Umbilical cord (tissue), 2 donors: ENCODE measurements at places on chromosomes 6 and 20. TPM values are rescaled to one million over a fixed set of nuclear protein-coding genes. Genes with fewer than 3 reads are reported as not detected.
A peak's percentile ranks its signal among the peaks of the same experiment; 100 is the strongest.

C6orf58 gene
- total RNA-seq = not detected

COL9A1 gene
- 9.4 TPM for total RNA-seq

XKR7 gene
- 0.48 TPM for total RNA-seq

C6orf15 gene
- not detected for total RNA-seq

BTNL2 gene
- not detected for total RNA-seq

- DNase-seq = no peak
Observed at GRCh38 chr6:13624871-13625288, 9.7 kb downstream of the NOL7 start.

DNA sequence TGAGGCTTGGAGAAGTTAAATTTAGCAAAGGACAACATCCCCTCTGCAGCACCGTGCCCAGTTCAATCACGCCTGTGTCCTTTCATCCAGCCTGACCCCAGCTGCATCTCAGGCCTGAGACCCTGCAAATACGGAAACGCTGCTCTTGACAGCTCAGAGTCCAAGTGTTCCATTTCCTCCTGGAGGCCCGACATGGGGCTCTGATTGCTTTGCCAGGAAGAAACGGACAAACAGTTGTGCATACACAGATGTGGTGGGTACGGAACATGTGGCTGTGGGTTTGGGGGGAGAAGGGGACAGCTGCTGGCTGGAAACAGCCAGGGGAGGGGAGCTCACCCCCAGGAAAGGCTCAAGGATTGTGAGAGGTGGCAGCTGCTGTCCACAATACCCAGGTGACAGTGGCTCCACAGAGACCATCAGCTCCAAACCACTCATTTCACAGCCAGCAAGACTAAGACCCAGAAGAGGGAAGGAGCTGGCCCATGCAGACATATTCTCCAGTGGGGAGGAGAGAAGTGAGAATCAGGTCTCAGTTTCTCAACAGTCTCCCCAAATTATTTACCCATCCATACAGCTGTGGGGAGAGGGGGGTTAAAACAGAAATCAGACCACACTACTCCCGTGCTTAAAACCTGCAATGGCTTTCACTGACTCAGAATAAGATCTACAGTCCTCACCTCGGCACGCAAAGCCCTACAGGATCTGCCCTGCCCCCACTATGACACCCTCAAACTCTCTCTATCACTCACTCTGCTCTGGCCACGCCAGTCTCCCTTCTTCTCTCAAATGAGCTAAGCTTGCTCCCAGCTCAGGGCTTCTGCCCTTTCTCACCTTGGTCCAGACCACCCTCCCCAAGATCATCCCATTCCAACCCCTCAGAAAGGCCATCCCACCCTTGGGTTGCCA, 89.1 kb downstream of the PREX1 start:
- DNase-seq = peak; percentile 22

DNA sequence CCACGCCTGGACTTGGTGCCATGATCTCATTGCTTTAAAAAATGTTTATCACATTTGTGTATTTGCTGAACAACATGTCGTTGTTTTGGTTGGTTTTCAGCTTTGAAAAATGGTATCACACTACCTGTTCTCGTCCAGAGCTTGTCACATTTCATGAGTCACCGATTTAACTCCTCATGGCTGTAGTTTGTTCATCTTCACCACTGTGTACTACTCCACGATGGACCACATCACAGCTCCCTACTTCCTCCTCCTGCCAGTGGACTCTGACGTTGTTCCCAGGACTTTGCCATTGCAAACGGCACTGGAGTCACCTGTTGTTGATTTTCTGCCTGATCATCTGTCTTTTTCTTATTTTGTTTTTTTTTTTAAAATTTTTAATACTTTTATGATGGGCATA, 157.7 kb downstream of the ERMARD start:
- no peak for DNase-seq

- DNase-seq = peak; percentile 95
Observed at GRCh38 chr6:15763837-15764236, 101.0 kb upstream of the DTNBP1 start.

GRCh38 chr20:59204165-59204894, 40.7 kb downstream of the ZNF831 start:
- DNase-seq = no peak

DNA sequence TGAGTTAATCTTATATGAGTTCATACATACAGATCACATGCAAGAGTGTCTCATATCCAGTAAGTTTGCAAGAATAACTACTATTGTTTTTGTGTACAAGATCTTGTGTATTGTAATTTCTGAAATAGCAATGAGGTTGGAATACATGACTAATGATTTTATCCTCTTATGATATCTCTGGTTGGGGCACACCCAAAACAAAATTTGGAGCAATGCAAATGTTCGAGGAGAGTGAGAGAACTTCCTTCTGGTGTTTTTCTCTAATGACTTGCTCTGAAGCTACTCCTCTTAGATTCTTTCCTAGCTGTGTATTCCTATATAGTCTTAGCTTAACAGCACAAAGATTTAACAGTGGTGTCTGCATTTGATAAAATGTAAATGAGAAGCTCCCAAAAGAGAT, 252.5 kb downstream of the LAMA2 start:
- DNase-seq = no peak

DNA sequence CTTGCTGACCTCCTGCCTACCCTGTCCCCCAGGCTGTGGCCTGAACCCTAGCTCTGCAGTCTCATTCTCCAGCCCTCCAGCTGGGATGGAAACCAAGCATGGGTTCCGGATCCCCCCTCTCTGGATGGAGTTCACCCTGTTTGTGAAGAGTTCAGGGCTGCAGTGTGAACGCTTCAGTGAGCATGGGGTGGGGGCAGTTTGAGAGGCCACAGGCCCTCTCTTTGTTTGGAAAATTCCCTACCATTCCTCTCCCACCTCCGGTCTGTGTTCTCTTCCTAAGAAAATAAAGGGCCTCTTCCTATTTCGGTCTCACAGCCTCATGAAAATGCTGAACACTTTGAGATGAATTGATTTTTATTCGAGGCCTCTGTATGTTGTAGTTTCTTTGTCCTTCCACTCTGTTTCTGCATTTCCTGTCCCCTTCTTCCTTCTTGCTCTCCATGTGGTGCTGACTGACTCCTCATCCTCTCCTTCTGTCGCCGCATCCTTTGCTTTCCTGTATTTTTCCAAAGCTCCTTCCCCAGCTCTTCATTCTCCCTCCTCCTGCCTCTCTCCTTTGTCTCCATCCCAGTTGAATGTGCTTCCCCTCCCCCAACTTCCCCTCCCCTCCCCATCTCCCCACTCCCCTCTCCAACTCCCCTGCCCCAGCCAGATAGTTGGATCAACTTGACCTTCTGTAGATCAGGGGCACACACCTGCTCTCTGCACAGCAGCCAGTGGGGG, 2.4 kb upstream of the KCNK5 start:
- no peak for DNase-seq

DNA sequence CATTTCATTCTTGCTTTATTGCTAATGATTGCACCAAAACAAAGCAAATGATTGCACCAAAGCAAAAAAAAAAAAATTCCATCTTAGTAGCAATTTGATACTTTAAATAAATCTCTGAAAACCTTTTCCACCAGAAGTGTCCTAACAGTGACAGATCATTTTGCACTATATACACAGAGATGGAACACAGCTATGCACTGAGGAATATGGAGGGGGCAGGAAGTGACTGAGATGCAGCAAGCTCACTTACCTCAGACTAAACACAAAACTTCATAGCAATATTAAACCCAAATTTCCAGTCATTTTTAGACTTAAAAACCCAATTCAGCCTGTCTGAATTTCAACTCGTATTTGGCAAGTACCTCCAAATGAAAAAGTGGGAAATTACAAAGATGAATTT, 41.2 kb downstream of the HIVEP2 start:
- DNase-seq = no peak

DNA sequence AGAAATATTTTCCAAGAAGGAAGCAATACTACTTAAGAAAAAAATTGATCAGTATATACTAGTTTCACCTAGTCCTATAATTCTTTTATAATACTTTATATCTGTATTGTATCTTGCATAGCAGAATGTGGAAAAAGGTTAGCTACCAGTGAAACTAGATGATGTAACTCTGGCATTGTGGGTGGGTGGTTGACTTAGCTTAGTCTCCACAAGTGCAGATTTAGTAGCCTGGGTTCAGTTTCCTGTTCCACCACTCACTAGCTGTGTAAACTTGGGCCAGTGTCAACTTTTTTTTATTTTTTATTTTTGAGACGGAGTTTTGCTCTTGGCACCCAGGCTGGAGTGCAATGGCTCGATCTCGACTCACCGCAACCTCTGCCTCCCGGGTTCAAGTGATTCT, 2.0 kb downstream of the MUC21 start:
- no peak for DNase-seq

DNA sequence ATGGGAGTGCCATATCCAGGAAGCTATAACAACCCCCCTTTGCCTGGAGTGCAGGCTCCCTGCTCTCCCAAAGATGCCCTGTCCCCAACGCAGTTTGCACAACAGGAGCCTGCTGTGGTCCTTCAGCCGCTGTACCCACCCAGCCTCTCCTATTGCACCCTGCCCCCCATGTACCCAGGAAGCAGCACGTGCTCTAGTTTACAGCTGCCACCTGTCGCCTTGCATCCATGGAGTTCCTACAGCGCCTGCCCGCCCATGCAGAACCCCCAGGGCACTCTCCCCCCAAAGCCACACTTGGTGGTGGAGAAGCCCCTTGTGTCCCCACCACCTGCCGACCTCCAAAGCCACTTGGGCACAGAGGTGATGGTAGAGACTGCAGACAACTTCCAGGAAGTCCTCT, 56.7 kb upstream of the TMEM181 start:
- DNase-seq = no peak

DNA sequence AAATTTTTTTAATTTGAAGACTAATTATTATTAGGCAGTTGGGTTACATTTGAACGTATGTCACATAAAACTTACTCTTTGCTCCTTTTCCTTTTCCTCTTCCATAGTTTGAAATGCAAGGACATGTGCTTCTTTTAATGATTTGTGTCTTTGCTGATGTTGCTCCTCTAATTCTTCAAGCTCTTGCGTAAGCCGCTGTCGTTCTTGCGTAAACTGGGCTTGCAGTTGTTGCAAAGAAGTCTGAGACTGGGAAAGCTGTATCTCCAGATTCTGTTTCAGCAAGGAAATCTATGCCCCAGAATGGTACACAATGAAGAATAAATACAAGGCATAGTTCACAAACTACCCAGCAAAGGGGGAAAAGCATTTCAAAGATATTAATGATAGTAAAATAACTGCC, 45.1 kb upstream of the MCM9 start:
- DNase-seq = peak; percentile 34

DNA sequence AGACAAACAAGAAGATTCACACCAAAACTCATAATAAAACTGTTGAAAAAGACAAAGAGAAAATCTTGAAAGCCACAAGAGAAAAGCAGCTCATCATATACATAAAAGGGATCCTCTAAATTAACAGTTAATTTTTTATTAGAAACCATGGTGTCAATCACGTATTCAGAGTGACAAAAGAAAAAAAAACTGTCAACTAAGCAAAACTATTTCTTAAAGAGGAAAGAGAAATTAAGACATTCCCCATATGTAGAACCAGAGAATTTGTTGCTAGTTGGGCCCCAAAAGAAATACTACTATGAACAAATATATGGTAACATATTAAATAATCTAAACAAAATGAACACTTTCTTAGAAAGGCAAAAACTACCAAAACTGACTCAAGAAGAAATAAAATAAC, 74.3 kb upstream of the TENT5A start:
- DNase-seq = no peak

DNA sequence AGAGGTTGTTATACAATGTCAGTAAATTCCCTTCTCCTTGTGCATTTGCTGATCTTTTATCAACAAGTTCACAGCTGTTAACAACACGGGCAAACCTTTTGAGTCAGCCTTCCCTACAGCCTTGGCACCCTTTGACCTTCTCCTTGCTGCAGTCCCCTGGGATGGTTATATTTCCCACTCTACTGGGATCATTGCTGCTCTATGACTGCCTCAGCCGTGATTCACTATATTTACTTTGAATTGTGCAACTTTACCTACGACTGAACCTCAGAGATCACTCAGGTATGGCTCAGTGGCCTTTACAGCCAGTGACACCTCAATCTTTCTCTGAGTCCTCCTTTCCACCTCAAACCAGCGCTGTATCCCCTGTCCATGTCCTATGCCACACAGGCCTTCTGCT, 1293.3 kb downstream of the EPHA7 start:
- no peak for DNase-seq

DNA sequence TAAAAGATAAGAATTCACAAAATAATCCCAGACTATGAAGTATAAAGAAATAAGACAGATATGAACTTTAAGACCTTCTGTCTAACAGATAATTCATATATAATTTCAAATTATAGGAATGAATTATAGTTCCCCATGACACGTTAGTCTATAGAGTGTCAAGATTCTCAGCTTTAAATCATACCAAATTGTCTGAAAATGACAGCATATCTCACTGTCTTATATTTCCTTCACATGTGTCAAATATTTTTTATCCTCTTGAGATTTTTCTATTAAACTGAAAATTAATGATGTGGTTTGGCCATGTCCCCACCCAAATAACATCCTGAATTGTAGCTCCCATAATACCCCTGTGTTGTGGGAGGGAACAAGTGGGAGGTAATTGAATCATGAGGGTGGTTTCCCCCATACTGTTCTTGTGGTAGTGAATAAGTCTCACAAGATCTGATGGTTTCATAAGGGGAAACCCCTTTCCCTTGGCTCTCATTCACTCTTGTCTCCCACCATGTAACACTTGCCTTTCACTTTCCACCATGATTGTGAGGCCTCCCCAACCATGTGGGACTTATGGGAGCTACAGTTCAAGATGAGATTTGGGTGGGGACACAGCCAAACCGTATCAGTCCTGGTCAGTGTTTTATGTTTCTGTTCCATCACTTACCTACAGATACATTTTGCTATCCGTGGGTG, 825.3 kb upstream of the GJE1 start:
- no peak for DNase-seq

DNA sequence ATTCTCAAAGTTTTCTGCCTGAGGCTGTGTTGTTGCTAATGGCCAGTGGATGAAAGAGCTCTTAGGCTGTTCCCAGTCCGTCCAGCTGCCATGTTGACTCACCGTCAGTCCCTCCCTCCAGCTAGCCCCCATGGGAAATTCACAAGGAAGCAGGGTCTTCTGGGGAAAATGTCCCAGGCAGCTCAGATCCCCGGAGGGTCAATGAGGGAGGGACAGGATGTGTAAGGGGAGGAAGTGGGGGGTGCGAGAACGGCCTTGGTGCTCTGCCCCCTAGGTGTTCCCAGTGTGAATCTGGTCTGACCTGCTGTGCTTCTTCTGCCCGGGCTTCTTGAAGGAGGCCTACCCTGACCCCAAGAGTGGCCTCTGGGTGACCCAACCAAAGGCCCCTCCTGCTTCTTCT, 65.9 kb downstream of the CEBPB start:
- no peak for DNase-seq

GRCh38 chr20:36818861-36819260, 45.3 kb upstream of the DSN1 start:
- no peak for DNase-seq

GRCh38 chr20:555976-556385, 12.4 kb upstream of the CSNK2A1 start:
- DNase-seq = no peak

DNA sequence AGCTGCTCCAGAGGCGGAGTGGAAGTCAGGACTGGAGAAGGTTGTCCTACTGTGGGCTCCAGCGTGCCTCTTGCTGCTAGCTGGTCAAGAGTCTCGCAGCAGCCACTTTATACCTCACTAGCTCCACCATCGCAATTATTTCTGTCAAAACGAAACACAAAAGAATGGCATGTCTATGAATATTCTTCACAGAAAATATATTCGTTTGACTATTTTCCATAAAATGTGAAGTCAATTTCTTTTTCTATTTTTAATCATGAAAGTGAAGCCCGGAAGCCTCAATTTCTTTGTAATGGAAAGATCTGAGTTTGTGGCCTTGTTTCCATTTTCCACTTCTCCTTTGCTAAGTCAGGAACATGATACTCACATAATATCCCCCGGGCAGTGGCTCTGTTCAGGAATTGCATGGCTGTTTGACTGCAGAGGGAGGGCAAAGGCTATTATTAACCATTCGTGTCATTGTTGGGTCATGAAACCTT, 51.7 kb downstream of the DTD1 start:
- no peak for DNase-seq
